Endothelial cell (in vitro differentiated cells): ENCODE measurements at places on chromosomes 5 and 9. TPM values are rescaled to one million over a fixed set of nuclear protein-coding genes. Genes with fewer than 3 reads are reported as not detected.

The C5orf22 gene
- total RNA-seq: 26.0 TPM

The SOHLH1 gene
- total RNA-seq: 0.18 TPM

The COL23A1 gene
- total RNA-seq: 75.2 TPM

The SLC25A2 gene
- 0.62 TPM for total RNA-seq

The GRXCR2 gene
- total RNA-seq: not detected

DNA sequence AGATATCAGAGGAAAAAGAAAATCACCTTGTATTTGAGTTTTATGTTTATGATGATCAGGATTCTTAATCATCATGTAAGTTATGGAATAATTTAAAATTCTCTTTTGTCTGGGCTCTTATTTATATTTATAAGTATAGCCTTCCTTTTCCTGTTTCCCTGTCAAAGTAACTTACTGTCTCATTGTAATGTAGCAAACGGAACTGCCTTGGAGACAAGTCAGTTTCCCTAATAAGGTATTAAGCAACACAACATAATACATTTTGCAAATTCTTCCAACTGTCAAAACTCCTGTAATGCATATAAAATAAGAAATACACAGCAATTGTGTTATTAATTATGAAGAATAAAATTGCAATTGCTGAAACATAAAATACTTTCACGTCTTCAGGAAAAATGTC is 463.2 kb downstream of the MAT2B start:
- no peaks in the 10 kb centered on the region for H3K36me3 ChIP-seq
- no peak overlapping the region for H3K27ac ChIP-seq
- no peak overlapping the region for H3K4me3 ChIP-seq
- no peak for DNase-seq

- H3K27ac ChIP-seq: no peak overlapping the region
- peaks cover 34% of the 10 kb centered on the region for H3K4me1 ChIP-seq
- H3K27me3 ChIP-seq: peaks cover 36% of the 10 kb centered on the region
- peak overlapping the region; percentile 70 for H3K4me3 ChIP-seq
- DNase-seq: no peak
These were observed 1.6 kb upstream of the PRDM6 start for GRCh38 chr5:123087173-123088030.

DNA sequence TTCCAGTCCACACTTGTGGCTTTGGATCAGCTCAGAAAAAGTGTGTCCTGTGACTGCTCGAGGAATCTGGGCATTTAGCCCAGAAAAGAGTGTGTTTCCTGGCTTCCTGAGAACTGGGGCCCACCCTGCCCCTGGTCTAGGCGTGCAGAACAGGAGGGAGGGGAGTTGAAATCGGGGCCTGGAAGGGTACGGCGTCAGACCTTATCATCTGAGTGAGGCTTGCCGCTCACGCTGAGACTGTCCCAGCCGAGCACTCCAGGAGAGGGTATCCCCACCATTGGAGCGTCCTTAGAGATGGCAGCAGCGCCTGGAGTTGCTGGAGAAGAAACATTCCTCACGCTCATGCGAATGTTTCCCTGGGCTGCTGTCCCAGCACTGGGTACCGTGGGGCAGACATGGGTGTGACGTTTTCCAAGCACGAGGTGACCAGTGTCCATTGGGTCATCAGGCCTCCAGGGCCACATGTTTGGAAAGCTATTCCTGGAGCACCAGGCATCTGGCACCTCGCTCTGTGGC is 22.5 kb downstream of the NEK6 start:
- no peak overlapping the region for H3K4me3 ChIP-seq
- no peak for DNase-seq
- no peaks in the 10 kb centered on the region for H3K36me3 ChIP-seq
- no peak overlapping the region for H3K27ac ChIP-seq

GRCh38 chr5:103111468-103111867 is 8.5 kb downstream of the GIN1 start:
- DNase-seq: no peak
- H3K27me3 ChIP-seq: no peaks in the 10 kb centered on the region
- no peaks in the 10 kb centered on the region for H3K4me1 ChIP-seq
- H3K4me3 ChIP-seq: no peak overlapping the region
- no peak overlapping the region for H3K27ac ChIP-seq

DNA sequence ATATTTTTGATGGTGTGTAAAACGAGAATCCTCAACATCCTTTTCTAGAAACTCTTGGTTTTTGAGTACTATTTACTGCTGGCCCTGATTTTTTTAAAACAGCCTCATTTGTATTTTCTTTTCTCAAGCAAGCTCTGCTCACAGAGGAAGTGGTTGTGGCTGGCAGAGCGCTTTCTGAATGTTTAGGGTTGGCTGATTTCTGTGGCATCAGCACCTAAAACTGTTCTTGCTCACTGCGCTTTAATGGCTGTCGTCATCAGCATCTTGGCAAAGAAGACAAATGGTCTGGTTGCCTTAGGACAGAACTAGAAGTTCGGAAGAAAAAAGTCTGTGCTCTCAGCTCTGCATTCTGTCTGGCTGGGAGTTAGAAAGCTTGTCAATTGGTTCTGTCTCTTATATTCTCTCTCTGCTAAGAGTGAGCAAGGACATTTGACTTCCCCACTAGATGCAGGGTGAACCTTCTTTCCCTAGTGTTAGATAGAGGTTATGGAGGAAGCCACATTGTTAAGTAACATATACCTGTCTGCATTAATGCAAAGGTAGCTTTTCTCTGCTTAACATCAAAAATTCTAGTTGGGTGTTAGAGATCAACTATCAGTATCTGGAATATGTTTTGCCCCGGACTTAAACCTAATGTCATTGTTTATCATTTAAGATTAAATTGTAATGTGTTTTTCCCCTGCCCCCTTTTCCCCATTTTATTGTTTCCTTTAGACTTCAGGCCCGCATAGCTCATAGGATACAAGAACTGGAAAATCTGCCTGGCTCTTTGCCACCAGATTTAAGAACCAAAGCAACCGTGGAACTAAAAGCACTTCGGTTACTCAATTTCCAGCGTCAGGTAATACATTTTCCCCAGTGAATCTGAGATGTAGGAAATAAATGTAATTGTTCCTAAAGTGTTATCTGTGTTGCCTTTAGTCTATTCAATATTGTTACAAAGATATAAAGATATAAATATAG is 39.0 kb downstream of the SMARCA2 start:
- no peak for DNase-seq
- H3K4me3 ChIP-seq: no peak overlapping the region
- H3K27me3 ChIP-seq: peaks cover 1% of the 10 kb centered on the region
- H3K36me3 ChIP-seq: no peaks in the 10 kb centered on the region
- H3K27ac ChIP-seq: no peak overlapping the region
- no peaks in the 10 kb centered on the region for H3K4me1 ChIP-seq

GRCh38 chr5:146828385-146828784 is 50.2 kb downstream of the PPP2R2B start:
- no peaks in the 10 kb centered on the region for H3K4me1 ChIP-seq
- DNase-seq: no peak
- H3K27ac ChIP-seq: no peak overlapping the region
- H3K4me3 ChIP-seq: no peak overlapping the region

DNA sequence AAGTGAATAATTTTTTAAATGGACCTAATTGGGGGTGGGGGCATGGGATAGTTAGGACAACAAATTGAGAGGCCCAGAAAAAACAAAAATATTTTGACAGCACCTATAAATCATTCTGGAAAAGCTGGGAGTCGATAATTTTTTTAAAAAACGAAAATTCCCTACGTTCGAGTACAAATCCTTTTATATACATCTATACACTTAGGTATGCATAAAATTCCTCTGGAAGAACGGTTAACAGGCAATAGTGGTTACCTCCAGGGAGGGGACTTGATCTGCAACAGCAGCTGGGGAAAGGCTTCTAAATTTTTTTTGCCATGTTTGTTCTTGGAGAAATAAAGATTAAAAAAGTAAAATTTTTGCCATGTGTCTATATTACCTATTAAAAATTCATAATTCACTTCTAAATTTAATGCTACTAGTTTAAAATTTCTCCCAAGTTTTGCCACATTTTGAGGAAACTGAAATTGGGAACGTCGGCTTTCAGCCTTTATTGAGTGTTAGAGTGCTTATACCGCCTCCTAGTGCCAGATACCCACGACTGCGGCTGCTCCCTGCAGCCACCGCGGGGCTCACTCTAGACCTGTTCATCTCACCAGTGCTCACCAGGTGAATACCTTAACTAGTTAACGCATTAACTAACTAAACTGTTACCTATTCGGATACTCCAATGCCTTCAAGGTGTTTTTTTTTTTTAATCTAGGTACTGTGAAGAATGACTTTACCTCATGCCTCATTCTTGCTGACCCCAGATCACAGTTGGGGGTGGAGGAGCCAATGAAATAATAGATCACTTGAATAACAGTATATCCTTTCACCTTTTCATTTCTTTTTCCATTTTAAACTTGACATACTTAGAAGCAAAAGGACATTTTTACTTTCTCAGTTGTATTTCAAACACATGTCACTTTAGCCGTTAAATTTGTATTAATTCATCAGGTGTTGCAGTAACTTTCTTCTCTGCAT is 1.8 kb upstream of the BHMT start:
- no peaks in the 10 kb centered on the region for H3K36me3 ChIP-seq
- peaks cover 14% of the 10 kb centered on the region for H3K4me1 ChIP-seq
- peaks cover 4% of the 10 kb centered on the region for H3K27me3 ChIP-seq
- peak; percentile 44 for DNase-seq

GRCh38 chr5:125198270-125198974 is 452.0 kb upstream of the ZNF608 start:
- peaks cover 2% of the 10 kb centered on the region for H3K4me1 ChIP-seq
- H3K36me3 ChIP-seq: no peaks in the 10 kb centered on the region
- H3K4me3 ChIP-seq: no peak overlapping the region
- DNase-seq: peak; percentile 20
- H3K27ac ChIP-seq: no peak overlapping the region

DNA sequence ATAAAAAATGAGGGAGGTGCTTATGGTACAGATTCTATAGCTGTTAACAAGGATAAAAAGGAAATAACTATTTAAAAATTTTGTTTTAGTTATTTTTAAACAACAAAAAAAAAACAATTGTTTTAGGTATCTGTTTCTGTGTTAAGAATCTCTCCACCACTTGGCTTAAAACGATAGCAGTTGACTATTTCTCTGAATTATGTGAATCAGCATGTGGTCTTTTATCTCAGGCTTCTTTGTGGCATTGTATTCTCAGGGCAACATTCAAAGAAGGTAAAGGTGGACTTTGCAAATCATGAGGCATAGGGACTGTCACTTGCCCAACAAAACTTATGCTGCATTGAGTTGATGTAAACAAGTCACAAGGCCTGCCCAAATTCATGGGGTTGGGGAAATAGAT is 55.2 kb downstream of the ERBIN start:
- DNase-seq: no peak
- H3K4me3 ChIP-seq: no peak overlapping the region
- H3K27me3 ChIP-seq: peaks cover 2% of the 10 kb centered on the region
- peaks cover 16% of the 10 kb centered on the region for H3K36me3 ChIP-seq
- H3K27ac ChIP-seq: peak overlapping the region; percentile 22
- H3K4me1 ChIP-seq: peaks cover 12% of the 10 kb centered on the region

DNA sequence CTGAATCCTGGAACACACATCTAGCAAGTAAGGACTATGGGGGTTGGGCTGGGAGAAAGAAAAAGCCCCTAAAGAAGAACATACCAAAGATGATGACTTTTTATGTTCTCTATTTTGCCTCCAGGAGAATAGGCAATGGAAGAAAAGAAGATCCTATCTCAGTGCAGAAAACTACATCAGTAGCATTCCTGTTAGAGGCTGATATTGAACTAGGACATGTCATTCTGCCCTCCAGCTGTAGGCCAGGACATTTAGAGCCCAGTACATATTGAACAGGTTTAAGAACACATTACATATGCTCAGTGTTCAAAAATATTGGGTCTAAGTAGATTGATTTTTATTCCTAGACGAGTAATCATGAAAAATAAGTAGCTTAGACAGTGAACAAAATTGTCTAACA is 24.7 kb downstream of the PRLR start:
- no peaks in the 10 kb centered on the region for H3K27me3 ChIP-seq
- peaks cover 6% of the 10 kb centered on the region for H3K4me1 ChIP-seq
- no peak overlapping the region for H3K27ac ChIP-seq
- DNase-seq: no peak
- H3K36me3 ChIP-seq: no peaks in the 10 kb centered on the region

- H3K27ac ChIP-seq: no peak overlapping the region
- DNase-seq: no peak
These were observed 177.0 kb upstream of the PTGER4 start for GRCh38 chr5:40502736-40503135.

GRCh38 chr5:83900306-83900705 is 179.7 kb upstream of the HAPLN1 start:
- H3K27ac ChIP-seq: no peak overlapping the region
- no peak overlapping the region for H3K4me3 ChIP-seq
- no peaks in the 10 kb centered on the region for H3K27me3 ChIP-seq
- no peak for DNase-seq
- H3K36me3 ChIP-seq: no peaks in the 10 kb centered on the region
- no peaks in the 10 kb centered on the region for H3K4me1 ChIP-seq

- peaks cover 5% of the 10 kb centered on the region for H3K4me1 ChIP-seq
- no peaks in the 10 kb centered on the region for H3K36me3 ChIP-seq
- H3K4me3 ChIP-seq: no peak overlapping the region
These were observed 703.5 kb upstream of the WWC1 start for GRCh38 chr5:167587772-167588437.

- H3K27me3 ChIP-seq: no peaks in the 10 kb centered on the region
- H3K4me1 ChIP-seq: peaks cover 52% of the 10 kb centered on the region
- H3K36me3 ChIP-seq: peaks cover 9% of the 10 kb centered on the region
- DNase-seq: no peak
- no peak overlapping the region for H3K4me3 ChIP-seq
- H3K27ac ChIP-seq: no peak overlapping the region
These were observed 55.2 kb downstream of the NFIB start for GRCh38 chr9:14258660-14259239.

GRCh38 chr5:175554296-175554695 is 75.9 kb downstream of the SFXN1 start:
- H3K27me3 ChIP-seq: no peaks in the 10 kb centered on the region
- peaks cover 6% of the 10 kb centered on the region for H3K4me1 ChIP-seq
- H3K27ac ChIP-seq: no peak overlapping the region
- no peak for DNase-seq
- H3K36me3 ChIP-seq: no peaks in the 10 kb centered on the region

DNA sequence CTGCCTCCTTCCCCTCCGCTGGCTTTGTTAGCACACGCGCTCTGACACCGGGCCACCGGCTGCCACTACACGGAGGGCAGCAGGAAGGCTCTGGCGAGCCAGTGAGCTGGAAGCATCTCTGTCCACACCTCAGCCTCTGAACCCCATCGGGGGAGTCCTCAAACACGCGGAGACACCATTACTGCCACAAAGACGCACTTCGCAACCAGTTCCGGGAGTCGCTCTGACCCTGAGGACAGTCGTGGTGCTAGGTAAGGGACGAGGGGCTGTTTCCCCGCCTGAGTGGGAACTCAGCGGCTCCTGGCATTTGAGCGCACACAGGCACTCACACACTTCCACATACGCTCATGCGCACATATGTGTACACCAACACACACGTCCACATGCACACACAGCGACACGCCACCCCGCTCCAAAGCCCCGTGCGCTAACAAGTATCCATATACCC is 160.0 kb downstream of the C9orf152 start:
- H3K27me3 ChIP-seq: peaks cover 11% of the 10 kb centered on the region
- peak overlapping the region; percentile 87 for H3K27ac ChIP-seq
- DNase-seq: peak; percentile 43
- peaks cover 15% of the 10 kb centered on the region for H3K36me3 ChIP-seq
